ENCODE measurements at places on chromosomes 2 and 18.

GRCh38 chr18:36786686-36787085 lies 42.1 kb downstream of the TPGS2 start:
- DNase-seq, result no peak

- no peak for DNase-seq
Measured at GRCh38 chr2:131063501-131064283, 29.6 kb downstream of the FAM168B start.

- DNase-seq, result no peak
Measured at GRCh38 chr2:195563857-195564512, 93.0 kb upstream of the SLC39A10 start.

DNA sequence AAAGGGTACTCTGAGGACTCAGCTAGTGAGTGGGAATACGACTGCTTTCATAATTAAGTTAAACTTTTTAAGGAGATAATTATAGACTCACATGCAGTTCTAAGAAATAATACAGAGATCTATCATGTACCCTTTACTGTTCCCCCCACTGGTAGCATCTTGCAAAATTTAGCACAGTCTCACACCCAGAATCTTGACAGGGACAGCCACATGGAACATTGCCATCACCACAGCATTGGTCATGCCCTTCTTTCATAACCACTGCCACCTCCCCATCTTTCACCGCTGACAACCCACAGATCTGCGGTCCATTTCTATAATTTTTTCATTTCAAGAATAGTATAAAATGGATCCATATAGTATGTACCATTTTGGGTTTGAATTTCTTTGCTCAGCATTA lies 37.8 kb downstream of the ARHGEF4 start:
- DNase-seq, result no peak

DNA sequence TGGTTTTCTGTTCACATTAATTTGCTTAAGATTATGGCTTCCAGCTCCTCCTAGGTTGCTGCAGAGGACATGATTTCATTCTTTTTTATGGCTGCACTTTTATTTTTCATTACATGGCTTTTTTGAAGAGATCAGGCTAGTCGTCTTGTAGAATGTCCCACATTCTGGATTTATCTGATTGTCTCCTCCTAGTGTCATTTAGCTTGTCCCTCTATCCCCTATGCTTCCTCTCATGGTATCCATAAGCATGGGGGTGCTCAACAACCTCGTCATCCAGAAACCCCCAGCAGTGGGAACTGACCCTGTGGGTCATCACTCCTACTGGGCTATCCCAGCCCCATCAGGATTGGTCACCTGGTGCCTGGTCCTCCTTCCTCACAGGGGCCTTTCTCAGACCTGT lies 49.6 kb downstream of the SERTAD2 start:
- DNase-seq, result no peak

GRCh38 chr2:203798296-203799087 lies 69.1 kb upstream of the CTLA4 start:
- no peak for DNase-seq

- DNase-seq, result peak; percentile 49
Measured at GRCh38 chr18:2906704-2907549, 60.1 kb downstream of the EMILIN2 start.

- DNase-seq, result no peak
Measured at GRCh38 chr2:208256192-208256782, 1.4 kb upstream of the IDH1 start.

DNA sequence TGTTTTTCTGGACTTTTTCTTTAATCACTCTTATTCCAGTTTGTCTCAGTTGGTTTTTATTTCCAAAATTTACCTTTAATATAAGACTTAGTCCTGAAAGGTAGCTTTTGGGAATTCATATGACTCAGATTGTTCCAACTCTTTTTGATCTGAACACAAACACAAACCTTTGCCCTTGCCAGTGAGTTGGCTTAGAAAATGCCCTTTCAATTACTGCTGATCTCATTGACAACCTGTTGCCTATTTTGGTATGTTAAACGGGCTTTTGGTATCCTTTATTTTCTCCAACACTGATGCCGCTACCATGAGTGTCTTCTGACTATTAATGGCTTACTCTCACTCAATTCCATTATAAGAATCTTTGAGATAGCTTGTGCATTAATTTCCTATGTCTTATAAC lies 143.4 kb downstream of the GULP1 start:
- DNase-seq, result no peak
